ENCODE measurements at places on chromosomes 16 and 17.

DNA sequence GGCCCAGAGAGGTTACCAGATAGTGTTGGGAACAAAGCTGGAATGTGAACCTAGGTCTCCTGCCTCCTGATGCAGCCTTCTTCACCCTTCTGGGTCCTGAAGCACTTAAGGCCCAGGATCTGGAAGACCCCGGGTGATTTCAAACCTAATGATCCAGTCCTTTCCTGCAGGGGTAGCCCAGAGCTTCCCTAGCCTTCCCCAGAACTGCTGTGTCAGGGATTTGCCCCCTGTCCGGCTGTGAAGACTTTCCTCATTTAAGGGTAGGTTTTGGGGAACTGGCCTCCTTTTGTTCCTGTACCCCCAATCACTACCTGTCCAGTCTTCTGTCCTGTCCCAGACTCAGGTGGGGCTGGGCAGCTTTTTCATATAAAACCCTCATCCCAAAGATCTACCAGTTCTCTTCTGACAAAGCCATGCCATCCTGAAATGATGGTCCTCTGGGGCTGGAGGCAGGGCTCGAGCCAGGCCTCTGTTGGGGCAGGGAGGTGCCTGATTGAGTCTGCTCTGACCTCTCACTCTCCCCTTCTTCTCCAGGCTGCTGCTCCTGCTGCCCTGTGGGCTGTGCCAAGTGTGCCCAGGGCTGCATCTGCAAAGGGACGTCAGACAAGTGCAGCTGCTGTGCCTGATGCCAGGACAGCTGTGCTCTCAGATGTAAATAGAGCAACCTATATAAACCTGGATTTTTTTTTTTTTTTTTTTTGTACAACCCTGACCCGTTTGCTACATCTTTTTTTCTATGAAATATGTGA, 1.3 kb downstream of the MT1X start:
- no peak for DNase-seq

- DNase-seq = no peak
These were observed 49.2 kb downstream of the MYH11 start for GRCh38 chr16:15807603-15808009.

GRCh38 chr17:35531160-35531559, 6.3 kb downstream of the SLFN12L start:
- no peak for DNase-seq

- DNase-seq = no peak
These were observed at the start of gene ATP1B2 for GRCh38 chr17:7650509-7651096. Gene ATP1B2 (plus strand): TSS chr17:7650926. CDS start chr17:7651519, 593 bp downstream.

- DNase-seq = no peak
These were observed 23.3 kb downstream of the CNP start for GRCh38 chr17:41989702-41990419.

- no peak for DNase-seq
These were observed 271.9 kb upstream of the PMFBP1 start for GRCh38 chr16:72443809-72444208.

- no peak for DNase-seq
These were observed 49.0 kb upstream of the HLF start for GRCh38 chr17:55215711-55216110.
